ENCODE measurements at places on chromosomes 5 and 9. TPM values are rescaled to one million over a fixed set of nuclear protein-coding genes. Genes with fewer than 3 reads are reported as not detected.

The FAM219A gene
- total RNA-seq: 8.2 TPM

- DNase-seq: no peak
Observed at GRCh38 chr9:112831969-112832368, 58.7 kb downstream of the SLC46A2 start.

- no peak for DNase-seq
Observed at GRCh38 chr5:113357696-113358476, 76.9 kb downstream of the TSSK1B start.

DNA sequence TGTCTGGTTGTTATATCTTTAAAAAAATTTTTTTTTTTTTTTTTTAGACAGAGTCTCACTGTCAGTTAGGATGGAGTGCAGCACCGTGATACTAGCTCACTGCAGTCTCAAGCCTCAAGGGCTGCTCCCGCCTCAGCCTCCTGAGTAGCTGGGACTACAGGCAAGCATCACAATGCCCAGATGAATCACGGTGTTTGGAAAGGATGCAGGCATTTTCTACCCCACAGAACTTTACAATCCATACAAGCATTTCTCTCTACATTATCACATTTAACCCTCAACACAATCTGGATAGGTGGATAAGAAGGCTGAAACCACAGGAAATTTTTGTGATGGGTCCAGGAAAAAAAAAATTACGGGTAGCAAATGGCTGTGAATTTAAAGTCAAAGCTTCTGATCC is 5.8 kb upstream of the PCA3 start:
- DNase-seq: no peak

GRCh38 chr5:12522116-12522515 is 617.9 kb upstream of the CTNND2 start:
- no peak for DNase-seq

The FLT4 gene
- total RNA-seq: 5.2 TPM

- no peak for DNase-seq
Observed at GRCh38 chr9:15746905-15747304, 194.1 kb downstream of the CCDC171 start.

The SAXO1 gene
- not detected for total RNA-seq

DNA sequence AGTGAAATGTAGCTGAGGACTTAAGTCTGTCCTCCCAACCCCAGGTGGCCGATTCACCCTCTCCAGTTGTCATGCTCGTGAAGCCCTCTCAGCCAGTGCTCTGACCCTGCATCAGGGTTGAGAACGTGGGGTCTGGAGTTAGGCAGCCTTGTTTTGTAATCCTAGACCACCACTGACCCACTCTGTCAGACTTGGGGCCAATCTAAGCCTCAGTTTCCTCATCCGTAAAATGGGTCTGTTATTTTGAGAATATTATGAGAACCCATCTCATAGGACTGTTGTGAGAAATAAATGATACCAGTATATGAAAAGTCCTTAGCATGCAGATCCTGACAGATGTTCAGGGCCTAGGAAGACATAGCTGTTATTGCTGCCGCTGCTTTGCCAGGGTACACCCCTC is 37.1 kb downstream of the CYFIP2 start:
- no peak for DNase-seq

DNA sequence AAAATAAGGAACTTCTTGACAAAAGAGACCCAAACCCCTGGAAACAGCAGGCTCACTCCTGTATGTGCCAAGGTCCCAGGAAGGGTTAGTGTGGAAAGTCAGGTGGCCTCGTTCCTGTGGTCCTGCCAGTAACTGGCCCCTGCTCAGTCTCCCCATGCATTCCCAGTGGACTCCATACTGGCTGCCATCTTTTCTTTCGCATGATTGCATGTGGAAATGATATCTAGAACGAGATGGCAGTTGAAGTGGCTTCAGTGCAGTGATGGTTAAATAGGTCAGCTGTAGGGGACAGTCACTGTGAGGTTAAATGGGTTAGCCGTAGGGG is 30.4 kb downstream of the AHRR start:
- DNase-seq: no peak

DNA sequence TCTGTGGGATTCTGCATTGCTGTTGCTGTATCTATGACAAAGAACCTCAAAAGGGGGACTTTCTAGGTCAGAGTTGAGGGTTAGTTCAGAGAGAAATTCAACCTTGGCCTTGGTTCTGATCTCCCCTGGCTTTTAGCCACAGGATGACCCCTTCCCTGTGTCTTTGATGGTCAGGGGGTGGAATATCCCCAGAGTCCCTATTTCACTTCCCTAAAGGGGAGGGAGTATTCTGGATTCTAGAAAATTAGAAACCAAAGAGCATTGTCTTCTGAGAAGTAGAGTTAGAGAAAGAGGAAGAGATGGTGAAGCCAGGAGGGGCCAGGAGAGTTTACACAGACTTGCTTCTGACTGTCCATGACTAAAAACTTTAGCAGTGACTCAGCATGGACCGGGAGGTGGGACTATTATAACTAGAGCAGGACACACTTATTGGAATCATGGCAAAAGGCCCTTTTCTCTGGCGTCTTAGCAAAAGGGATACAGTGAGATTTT is 56.2 kb upstream of the LPAR1 start:
- DNase-seq: no peak

DNA sequence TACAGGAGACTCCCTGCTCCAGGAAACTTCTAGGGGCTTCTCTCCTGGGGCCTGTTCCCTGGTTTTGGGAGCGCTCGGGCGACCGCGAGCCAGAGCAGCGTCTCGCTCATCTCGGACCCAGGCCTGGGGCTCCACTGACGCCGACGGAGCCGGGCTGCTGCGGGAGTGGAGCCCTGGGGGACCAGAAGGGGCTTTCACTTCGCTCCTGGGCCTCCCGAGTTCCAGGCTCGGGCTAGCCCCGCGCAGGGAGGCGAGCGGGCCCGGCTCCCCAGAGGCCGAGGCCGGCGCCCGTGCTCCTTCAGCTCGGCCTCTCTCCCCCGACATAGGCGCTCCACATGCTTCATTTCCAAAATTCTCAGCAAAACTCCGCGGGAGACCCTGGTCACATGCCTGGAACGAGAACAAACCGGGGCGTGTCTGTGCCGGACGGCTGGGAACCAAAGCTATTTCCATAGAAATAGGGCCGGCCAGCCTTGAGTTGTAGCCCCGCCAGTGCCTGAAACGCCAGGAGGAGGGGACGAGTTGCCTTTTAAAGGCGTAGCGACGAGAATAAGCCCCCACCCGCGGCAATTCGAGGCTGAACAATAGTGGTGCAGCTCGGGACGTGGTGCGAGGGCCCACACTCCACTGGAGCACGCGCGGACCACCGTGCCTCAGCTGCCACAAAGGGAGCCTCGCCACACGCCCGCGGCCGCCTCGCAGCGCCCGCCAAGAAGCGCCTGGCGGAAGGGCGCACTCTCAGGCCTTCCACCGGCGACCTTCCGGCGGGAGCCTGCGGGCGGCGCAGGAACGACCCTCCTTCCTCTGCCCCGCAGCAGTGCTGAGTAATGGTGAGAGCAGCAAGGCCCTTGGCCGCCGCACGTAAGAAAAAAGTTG is 1.1 kb upstream of the G3BP1 start:
- peak; percentile 79 for DNase-seq

The CCNI2 gene
- total RNA-seq: 8.4 TPM

The GRM6 gene
- not detected for total RNA-seq

The CD74 gene
- total RNA-seq: 294 TPM

- DNase-seq: no peak
Observed at GRCh38 chr9:93681269-93682154, 105.1 kb downstream of the PHF2 start.

DNA sequence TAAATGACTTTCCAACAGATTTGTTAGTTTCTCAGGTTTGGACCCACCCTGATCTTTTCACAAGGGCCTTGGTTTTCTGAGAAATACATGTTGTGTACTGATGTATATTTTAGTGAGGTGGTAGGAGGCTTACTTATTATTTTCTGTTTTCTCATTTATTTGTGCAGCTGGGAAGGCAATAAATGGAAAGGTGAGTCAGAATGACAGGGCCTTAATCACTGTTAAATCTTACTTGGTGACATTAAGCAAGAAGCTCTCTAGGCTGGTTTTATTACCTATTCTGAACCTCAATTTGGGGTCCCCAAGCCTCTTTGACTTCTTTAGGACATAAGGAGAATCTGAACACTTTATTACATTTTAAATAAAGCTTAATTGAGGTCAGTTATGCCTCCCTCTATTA is 214.0 kb upstream of the DAB2 start:
- no peak for DNase-seq

DNA sequence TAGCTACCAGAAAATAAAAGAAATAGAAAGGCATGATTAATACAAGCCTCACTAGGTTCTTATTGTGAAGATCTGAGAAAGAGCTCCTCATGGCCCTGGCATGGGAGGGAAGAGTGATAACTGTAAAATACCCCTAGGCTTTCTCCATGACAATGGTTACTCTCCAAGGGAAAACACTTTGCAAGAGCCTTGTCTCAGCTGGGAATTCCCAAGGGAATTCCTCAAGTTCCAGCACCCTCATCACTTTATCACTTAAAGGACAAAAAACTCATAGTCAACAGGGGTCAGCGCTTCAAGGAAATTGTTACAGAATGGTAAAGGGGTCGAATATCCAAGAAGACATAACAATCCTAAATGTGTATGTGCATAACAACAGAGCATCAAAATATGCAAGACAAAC is 21.2 kb downstream of the SYK start:
- no peak for DNase-seq

DNA sequence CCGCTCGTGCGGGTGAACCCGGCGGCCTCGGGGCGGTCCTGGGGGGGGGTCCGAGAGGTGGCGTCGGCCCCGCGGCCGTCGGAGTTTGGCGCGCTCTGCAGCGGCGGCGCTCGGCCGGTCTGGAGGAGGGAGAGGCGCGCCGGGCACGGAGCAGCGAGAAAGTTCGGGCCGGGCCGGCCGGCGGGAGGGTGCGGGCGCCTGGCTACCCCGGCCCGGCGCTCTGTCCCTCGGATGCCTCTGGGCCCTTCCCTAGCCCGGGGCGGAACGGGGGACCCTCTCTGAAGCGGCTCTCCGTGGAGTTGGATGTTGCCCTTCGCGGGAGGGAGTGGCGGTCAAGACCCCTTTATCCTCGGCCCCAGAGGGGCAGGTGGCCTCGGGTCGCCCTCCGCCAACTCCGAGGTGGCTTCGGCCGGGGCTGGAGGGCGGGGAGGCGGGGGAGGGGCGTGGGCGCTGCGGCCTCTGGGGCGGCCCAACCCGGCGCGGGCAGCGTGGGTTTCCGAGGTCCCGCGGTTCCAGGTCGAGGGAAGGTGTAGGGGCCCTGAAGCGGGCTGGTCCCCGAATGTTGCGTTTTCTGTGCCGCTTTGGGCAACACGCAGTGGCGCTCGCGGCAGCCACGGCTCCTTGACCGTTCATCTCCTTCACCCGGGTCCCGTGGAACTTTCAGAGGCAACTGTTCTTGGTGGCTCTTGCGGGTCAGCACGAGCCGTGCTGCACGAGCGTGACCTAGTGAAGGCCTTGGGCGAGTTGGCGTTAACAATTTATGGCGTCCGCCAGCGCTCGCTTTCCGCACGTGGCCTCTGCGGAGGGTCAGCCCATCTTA is 290.5 kb downstream of the DOCK8 start:
- DNase-seq: peak; percentile 2

The CCL28 gene
- 11.9 TPM for total RNA-seq

The MAP1B gene
- total RNA-seq: 0.27 TPM

The PCDHGC4 gene
- not detected for total RNA-seq

DNA sequence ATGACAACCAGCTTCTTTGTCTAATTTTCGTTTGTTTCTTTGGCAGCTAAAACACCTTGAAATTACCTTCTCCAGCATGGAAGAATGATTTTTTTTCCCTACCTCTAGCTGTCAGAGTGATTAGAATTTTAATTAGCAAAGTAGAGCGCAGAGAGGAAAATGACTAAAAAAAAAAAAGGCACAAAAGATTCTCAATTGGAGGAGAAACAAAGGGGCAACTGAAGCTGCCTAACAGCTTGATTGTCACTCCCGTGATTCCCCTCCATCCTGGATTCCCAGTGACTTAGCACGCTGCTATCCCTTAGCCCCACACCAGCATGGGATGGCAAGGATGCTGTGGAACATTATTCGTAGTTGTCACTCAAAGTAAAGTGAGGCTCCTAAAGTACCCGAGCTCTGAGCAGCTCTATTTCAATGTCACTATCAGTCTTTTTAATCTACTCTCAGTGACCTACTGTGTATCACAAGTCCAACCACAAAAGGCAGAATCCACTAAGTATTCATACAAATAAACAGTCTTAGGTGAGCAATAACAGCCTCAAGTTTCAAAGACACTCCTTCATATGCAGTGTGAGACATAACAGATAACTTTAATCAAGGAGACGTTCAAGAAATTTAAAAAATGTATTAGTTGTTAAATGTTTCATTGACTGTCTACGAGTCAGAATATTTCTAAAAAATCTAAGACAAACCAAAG is 710.0 kb upstream of the GRAMD2B start:
- no peak for DNase-seq

DNA sequence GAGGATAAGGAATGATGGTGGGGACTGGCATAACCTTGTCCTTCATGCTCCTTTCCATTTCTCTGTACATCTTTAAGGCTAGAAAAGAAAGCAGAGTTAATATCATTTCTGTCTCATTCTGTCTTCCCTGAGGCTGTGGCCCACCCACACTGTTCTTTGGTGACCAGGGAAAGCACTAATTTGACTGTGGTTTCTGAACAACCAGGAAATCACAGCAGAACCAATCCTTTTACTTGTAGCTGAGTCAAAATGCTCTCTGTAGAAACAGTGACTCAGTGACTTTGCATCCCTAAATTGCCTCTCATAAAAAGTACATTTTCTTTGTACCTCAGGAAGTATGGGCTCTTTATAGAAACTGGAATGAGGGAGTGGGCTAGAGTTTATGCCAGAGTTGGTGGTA is 28.1 kb downstream of the IL33 start:
- DNase-seq: peak; percentile 17

GRCh38 chr5:79109527-79110492 is 1.8 kb upstream of the BHMT start:
- DNase-seq: peak; percentile 22

GRCh38 chr5:109880907-109881685 is 191.4 kb downstream of the MAN2A1 start:
- DNase-seq: no peak

Data from activated naive CD8-positive, alpha-beta T cell treated with anti-CD3 and anti-CD28 coated beads for 36 hours (primary cell).